ENCODE measurements at places on chromosomes 7 and 10. TPM values are rescaled to one million over a fixed set of nuclear protein-coding genes. Genes with fewer than 3 reads are reported as not detected.

The CABCOCO1 gene
- total RNA-seq, result not detected

The TMEM209 gene
- 49.7 TPM for total RNA-seq

The CCL24 gene
- total RNA-seq, result not detected

The AMPH gene
- total RNA-seq, result not detected

The OR6B1 gene
- not detected for total RNA-seq

The MACC1 gene
- total RNA-seq, result 0.80 TPM

The CCDC172 gene
- not detected for total RNA-seq

The COL13A1 gene
- total RNA-seq, result not detected

The NPTX2 gene
- 0.13 TPM for total RNA-seq

The ALOX5 gene
- 0.25 TPM for total RNA-seq

The INMT gene
- not detected for total RNA-seq

The SAMD9L gene
- 4.8 TPM for total RNA-seq

The CYP2C8 gene
- 0.15 TPM for total RNA-seq

The GDF10 gene
- 1.0 TPM for total RNA-seq

The CLEC2L gene
- not detected for total RNA-seq

The CARD11 gene
- total RNA-seq, result 85.4 TPM

The GSTO2 gene
- 1.3 TPM for total RNA-seq

The C10orf53 gene
- total RNA-seq, result not detected

The KCNIP2 gene
- total RNA-seq, result 1.0 TPM

The ZNF485 gene
- total RNA-seq, result 6.5 TPM

The CPN1 gene
- total RNA-seq, result not detected

The TRIM50 gene
- not detected for total RNA-seq

The DNA2 gene
- 49.7 TPM for total RNA-seq

The OPN4 gene
- not detected for total RNA-seq

The ASZ1 gene
- total RNA-seq, result not detected

The PTPRZ1 gene
- not detected for total RNA-seq

The AOAH gene
- 17.4 TPM for total RNA-seq

The ACTL6B gene
- total RNA-seq, result not detected

The PALS2 gene
- total RNA-seq, result 31.1 TPM

The LBX1 gene
- total RNA-seq, result not detected

The FOXI2 gene
- total RNA-seq, result not detected

The C10orf71 gene
- total RNA-seq, result not detected

The COBL gene
- not detected for total RNA-seq

The PAX4 gene
- not detected for total RNA-seq

The OR13A1 gene
- total RNA-seq, result not detected

The GIMAP8 gene
- total RNA-seq, result 6.6 TPM

The STOX1 gene
- total RNA-seq, result 0.34 TPM

The MYOZ1 gene
- total RNA-seq, result not detected

The SPAM1 gene
- total RNA-seq, result not detected

The SPACDR gene
- total RNA-seq, result 1.6 TPM

The CALML3 gene
- total RNA-seq, result not detected

The IDI2 gene
- not detected for total RNA-seq

The CACNA2D1 gene
- not detected for total RNA-seq

The CRYGN gene
- total RNA-seq, result not detected

The C7orf57 gene
- 2.1 TPM for total RNA-seq

The CCDC7 gene
- 6.8 TPM for total RNA-seq

The TCERG1L gene
- total RNA-seq, result 0.70 TPM

The KDM7A gene
- total RNA-seq, result 6.6 TPM

The RPEL1 gene
- total RNA-seq, result not detected

The EXOC4 gene
- 51.7 TPM for total RNA-seq

The FXYD4 gene
- total RNA-seq, result not detected

The GRM3 gene
- not detected for total RNA-seq

The GRID1 gene
- not detected for total RNA-seq

All from activated CD8-positive, alpha-beta memory T cell treated with anti-CD3 and anti-CD28 coated beads for 36 hours (primary cell).